ENCODE measurements at places on chromosomes 4 and X.

GRCh38 chr4:170059421-170059820 lies 30.3 kb downstream of the AADAT start:
- DNase-seq, result no peak

DNA sequence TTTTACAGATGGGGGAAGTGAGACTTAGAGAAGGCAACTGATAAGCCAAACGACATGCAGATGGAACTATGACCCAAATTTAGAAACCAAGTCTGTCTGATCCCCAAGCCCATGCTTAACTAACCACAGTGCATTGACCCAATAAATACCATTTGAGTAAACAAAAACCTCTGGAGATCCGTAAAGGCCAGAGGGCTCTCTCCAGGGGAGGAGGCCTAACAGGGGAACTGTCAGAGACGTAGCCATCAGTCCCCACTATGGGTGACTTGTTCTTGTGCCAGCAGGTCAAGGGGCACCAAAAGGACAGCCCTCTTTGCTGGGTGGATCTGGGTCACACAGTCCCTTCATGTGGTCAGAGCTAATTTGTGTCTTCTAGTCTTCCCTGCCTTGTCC lies 420.2 kb downstream of the BCOR start:
- no peak for DNase-seq

DNA sequence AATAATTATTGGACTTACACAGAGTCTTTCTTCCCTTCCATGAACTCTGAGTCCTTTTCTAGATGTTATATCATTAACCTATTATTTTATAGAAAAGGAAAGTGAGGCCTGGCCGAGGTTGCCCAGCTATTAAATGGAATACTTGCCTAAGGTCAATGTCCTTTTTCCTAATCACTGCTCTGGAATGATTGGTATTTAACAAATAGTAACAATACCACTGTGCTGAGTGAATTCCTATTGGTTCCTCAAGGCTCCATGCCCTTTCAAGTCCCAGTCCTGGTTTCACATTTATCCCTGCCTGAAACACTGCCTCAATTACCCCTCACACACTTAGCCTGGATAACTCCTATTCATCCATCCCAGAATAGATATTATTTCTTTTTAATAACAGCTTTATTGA lies 6.2 kb downstream of the TCEAL9 start:
- no peak for DNase-seq

GRCh38 chr4:122663291-122663690 lies 42.4 kb upstream of the IL21 start:
- no peak for DNase-seq

DNA sequence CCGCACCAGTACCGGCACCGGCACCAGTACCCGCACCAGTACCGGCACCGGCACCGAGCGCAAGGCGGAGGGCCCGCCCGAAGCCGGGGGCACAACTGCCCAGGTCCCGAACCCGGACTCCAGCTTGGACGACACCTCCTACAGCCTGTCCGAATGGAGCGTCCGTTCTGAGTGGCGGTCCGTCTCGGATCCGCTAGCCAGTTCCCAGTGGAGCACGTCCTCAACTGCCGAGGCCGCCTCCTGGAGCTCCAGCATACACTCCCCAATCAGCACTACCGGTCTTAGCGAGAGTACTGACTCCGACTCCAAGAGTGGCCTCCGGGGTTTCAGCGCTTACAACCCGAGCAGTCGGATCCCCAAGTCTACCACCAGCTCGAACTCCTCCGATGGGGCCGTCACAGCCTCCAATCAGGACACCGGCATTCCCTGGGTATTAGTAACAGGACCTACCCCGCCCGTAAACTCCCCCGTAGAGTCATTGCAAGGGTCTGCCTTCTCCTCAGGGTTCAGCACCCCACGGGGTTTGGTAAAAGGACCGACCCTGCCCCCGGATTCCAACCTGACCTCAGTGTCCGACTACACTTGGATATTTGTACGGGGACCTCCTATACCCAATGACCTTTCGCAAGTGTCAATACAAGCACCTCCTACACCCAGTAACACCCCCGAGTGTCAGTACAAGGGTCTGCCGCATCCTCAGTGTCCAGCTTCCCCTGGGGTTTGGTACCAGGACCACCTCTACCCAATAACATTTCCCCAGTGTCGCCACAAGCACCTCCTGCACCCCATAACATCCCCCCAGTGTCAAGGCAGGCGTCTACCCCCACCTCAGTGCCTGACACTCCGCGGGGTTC lies 721 bp upstream of the MAOA start:
- DNase-seq, result no peak

DNA sequence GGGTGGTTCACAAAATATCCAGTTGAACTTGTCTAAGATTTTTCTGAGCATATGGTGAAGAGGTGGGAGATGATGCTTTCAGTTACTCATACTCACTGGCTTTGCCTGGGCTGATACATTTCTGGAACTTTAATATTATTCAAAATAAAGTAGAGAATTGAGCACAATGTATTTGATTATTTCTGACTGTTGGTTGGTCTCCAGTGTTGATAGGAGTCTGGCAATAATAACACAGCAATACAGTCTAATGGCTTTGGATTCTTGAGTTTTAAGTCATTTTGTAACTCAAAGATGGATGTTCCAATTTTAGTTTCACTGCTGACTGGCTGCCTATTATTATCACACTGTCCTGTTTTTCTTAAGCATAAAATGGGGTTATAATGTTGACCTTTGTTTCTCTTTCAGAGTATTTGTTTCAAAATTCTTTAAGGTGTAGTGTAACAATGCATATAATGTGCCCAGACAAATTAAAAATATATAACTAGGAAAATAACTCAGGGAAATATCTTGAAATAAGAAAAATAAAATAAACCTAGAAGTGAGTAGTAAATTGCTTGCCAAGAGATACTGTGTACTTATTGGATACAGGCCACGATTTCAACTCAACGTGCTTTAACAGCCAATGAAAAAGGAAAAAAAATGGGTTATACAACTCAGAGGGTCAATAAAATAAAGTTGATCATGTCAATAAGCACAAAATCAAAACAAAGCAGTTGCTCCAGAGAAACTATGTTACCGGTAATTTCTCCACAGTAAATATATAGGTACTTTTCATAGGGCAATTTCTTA lies 99.0 kb downstream of the ARSJ start:
- no peak for DNase-seq

- no peak for DNase-seq
Observed at GRCh38 chr4:26028133-26028792, 114.2 kb downstream of the SMIM20 start.

DNA sequence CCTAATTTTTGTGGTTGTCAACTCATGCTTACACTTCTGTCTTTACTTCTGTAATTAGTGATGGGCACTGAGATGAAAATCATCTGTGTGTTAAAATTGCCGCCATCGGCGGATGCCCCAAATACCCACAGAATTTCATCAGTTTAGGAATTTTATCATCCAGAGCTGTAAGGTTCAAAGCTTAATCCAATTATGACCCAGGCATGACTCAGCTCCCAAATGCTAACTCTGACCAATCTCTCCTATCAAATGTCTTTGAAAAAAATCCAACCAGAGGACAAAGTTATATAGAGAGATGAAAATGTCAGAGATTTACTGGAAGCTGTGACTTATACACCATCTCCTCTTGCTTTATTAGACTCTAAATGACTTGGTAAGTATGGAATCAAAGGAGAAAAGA lies 1048.7 kb upstream of the PRKX start:
- DNase-seq, result no peak

- no peak for DNase-seq
Observed at GRCh38 chr4:75920327-75920726, 18.1 kb upstream of the PPEF2 start.

DNA sequence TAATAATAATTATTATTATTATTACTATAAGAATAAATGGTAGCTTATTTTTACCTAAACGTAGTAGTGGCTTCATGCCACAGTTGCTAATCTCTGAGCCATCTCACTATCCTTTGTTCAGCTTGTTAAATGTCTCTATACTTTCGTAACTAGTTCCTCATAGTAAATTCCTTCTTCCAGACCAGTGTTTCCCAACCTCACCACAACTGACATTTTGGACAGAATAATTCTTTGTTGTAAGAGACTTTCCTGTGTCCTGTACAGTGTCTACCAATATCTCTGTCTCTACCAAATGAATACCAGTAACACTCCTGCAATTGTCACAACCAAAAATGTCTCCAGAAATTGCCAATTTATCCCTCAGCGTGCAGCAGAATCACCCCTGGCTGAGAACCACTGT lies 1040.9 kb downstream of the DMD start:
- DNase-seq, result no peak

GRCh38 chr4:151223465-151223864 lies 53.5 kb upstream of the PRSS48 start:
- no peak for DNase-seq

GRCh38 chr4:6023731-6024130 lies 5.5 kb upstream of the C4orf50 start:
- no peak for DNase-seq

GRCh38 chrX:2478546-2479419 lies 22.0 kb downstream of the DHRSX start:
- no peak for DNase-seq

DNA sequence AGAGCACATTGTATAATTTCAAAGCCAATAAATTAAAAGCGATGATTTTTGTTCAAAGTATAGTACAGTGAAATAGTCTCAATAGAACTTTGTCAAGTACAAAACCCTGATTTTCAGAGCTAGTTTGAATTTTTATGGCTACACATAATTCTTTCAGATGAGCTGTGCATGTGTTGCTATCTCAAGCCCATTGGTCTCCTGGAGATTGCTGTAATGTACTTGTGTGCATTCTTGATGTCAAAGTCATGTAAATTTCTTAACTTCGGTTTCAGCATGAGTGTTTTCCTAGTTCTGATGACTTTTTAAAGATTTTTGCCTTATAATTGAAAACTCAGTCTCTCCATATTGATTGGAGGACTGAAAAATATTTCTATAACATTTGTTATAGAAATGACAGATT lies 200.8 kb downstream of the CEP135 start:
- no peak for DNase-seq

DNA sequence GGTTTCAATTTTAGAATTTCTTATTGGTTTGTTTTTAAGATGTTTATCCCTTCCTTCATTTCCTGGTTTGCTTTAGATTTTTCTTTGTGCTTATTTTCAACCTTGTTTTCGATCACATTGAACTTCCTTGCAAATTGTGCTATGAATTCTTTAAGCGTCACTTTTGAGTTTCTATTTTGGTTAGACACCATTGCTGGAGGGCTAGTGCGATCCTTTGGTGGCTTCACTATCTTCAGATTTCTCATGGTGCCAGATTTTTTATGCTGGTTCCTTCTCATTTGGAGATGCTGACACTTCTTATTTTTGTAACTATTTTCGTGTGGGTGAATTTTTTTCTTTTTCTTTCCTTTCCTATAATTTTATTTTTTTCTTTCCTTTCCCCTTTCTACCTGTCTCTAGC lies 227.2 kb upstream of the HDX start:
- no peak for DNase-seq

GRCh38 chr4:88804234-88804633 lies 106.6 kb upstream of the NAP1L5 start:
- DNase-seq, result no peak

- no peak for DNase-seq
Observed at GRCh38 chr4:123014038-123014437, 91.6 kb upstream of the NUDT6 start.

DNA sequence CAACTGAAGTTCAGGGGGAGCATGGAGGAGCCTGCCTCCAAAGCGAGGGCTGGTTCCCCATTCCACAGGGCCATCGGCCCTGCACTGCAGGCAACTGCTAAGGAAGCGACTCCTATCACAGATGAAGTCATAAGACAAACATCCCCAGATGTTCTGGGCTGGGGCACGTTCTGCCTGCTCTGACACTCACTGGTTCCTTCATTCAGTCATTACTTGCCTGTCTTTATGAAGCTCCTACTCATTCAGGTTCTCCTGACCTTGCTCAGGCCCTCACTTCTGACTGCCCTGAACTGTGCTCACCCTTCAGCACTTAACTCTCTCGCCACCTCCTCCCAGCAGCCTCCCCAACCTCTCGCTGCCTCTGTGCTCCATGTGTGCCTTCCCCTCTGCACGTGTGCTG lies 2.5 kb upstream of the SLC2A9 start:
- DNase-seq, result no peak

DNA sequence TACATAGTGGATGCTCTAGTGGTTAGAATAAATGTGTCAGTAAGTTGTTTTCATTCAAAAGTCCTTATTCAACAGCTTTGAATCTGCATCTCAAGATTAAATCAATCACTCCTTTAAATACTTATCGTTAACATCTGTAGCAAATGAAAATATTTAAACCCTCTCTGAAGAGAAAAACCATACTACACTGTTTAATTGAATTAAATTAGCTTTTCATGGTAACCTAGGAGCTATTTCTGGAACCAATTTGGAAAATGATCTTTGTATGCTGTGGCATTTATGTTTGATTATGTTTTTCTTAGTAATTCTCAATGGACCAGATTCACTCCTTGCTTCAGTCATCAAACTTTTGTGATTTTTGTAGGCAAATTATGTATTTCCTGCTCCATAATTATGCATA lies 9.7 kb downstream of the BMPR1B start:
- no peak for DNase-seq

- DNase-seq, result no peak
Observed at GRCh38 chr4:39259571-39260330, 77.4 kb downstream of the WDR19 start.

DNA sequence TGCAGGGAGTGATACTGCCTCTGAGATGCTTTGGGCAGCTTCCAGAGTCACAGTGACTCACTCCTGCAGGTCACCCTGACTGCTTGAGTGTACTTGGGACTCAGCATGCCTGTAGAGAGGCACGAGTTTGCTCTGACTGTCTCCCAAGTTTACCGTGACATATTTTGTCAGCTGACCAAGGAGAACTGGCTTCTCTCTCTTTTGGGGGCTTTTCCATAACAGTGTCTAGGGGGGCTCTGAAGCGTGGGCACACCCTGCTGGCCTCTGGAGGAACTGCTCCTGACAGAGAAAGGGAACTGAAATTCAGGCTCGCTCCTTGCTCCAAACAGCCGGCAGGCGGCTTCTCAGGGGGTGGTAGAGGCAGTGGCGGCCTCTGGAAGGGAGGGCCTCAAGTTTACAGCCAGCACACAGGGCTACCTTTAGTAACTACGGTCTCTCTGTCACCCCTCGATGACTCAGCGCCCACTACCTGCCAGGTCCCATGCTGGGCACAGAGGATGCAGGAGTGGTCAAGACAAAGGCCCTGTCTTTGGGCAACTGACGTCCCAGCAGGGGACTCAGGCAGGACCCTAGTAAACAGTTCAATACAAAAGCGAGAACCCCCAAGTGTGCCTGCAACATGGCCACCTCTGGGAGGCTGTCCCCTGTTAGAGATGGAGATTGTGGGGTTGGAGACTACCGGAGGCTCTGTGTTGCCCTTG lies 17.8 kb downstream of the ZNF185 start:
- no peak for DNase-seq

- no peak for DNase-seq
Observed at GRCh38 chrX:144379156-144379555, 495.3 kb downstream of the UBE2NL start.

- no peak for DNase-seq
Observed at GRCh38 chr4:73862322-73862721, 6.9 kb upstream of the CXCL1 start.

DNA sequence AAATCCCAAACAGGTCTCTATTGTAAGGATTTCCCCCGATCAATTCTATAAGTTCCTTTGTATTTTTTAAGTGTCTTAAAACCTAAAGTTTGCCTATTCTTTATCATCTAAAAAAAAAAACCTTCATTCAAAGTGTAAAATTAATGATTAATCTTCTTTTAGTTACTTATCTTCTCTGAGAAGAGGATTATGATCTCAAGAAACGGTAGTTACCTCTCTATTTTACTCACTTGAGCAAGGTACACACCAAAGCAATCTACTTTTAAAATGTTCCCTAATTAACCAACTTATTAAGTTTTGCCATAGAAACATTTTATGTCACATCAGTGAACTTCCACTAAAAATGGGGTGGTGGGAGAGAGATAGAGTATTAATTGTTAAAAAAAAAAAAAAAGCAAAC lies 15.2 kb upstream of the GALNT7 start:
- no peak for DNase-seq

All from NCI-H1092 (cell line).